ENCODE measurements at places on chromosomes 3 and 15.

- no peak overlapping the region for H3K4me3 ChIP-seq
- no peaks in the 10 kb centered on the region for H3K27me3 ChIP-seq
- DNase-seq = no peak
- no peaks in the 10 kb centered on the region for H3K4me1 ChIP-seq
- no peak overlapping the region for H3K27ac ChIP-seq
These were observed 34.3 kb downstream of the DUT start for GRCh38 chr15:48365575-48365974.

DNA sequence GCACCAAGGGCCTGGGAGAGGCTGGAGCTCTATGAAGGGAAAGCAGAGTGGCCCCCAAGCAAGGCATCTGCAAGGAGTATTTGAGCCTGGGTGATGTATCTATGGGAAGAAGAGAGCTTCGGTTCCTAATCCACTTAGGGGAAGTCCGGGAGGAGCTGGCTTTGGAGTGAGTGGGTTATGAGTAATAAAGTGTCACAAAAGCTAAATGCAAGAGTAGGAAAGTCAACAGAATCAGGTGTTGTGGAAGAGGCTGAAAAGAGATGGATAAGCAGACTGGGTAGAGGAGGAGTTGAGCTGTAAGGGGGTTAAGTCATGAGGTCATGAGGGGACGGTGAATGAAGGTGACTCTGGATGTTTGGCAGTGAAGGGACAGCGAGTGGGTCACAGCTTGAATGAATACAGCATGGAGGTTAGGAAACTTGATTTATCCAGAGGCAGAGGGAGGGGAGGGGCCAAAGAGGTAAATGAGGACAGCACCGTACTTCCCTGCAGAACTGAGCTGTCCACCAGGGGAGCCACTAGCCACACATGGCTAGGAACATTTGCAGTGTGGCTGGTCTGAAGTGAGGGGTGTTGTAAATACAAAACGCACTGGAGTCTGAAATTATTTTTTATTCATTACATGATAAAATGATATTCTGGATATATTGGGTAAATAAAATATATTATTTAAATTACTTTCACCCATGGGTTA lies 83.3 kb downstream of the ADCY5 start:
- H3K27ac ChIP-seq = no peak overlapping the region
- no peak for DNase-seq
- no peak overlapping the region for H3K4me3 ChIP-seq
- H3K27me3 ChIP-seq = peaks cover 3% of the 10 kb centered on the region
- no peaks in the 10 kb centered on the region for H3K4me1 ChIP-seq

DNA sequence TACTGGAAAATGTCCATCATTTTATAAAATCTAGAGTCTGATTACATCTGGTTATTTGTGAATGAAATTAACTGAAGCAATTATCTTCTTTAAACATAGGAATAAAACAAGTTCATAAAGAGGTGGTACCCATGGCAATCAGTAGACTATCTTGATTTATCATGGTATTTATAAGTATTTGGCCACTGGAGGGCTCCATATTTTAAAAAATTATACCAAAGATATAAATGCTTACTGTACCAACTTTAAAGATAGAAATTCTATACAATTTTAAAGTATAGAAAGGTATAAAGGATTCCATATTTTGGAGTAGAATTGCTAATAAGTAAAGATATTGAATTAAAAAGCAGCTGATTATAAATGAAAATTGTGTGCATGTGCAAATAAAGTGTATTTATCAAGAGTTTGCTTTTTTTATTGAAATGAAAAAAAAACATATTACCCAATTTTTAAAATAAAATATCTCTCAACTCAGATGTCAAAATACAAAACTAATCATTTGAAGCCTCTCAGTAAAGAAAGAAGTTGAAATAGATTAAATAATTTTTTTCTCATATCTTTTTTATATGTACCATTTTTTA lies 105.3 kb downstream of the BBX start:
- no peaks in the 10 kb centered on the region for H3K27me3 ChIP-seq
- no peaks in the 10 kb centered on the region for H3K4me1 ChIP-seq
- DNase-seq = no peak
- no peak overlapping the region for H3K27ac ChIP-seq
- no peaks in the 10 kb centered on the region for H3K36me3 ChIP-seq
- H3K4me3 ChIP-seq = no peak overlapping the region

DNA sequence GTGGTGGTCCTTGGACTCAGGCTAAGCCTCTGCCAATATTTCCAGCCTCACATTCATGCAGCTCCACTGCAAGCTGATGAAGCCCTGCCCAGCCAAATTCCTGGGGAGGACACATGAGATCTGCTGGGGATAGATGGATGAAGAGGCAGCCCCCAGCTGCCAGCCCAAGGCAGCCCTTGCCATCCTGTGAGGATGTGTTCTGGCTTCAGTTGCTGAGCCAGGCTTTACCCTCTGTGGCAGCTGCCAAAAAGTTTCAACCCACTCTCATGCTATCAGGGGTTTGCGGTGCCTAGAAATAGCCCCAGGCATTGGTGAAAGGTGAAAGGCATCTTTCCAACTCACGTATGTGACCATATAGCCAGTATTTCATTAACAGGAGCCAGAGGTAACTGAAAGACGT lies 37.6 kb downstream of the C2CD4A start:
- H3K4me3 ChIP-seq = no peak overlapping the region
- no peak for DNase-seq
- no peaks in the 10 kb centered on the region for H3K27me3 ChIP-seq

DNA sequence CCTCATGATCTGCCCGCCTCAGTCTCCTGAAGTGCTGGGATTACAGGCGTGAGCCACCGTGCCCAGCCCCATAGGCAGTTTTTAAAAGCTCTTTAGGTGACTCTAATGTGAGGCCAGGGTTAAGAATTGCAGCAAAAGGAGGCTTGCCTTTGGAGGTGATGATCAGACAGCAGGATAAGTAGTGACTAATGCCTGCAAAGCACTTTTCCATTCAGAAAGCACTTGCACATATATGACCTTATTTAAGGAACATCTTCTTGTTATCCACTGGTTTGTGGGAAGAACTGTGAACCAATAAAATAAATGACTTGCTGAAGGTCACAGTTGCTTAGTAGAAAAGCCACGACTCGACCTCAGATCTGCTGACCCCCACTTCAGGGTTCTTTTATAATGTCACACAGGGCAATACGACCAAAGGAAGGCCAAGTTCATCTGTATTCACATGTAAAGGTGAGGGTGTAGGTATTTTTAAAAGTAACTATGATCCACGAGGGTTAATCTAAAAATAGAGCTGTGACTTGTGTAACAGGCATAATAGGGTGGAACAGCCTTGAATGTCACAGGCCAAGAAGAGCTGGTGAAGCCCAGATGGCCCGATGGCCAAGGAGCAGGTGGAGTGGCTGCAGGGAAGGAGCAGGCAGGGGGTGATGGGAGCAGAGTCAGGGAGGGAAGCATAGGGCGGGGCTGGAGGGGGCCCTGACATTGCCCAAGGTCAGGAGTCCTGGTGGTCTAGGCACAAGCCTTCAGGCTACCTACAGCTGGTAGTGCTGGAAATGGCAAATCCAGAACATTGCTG lies 24.4 kb downstream of the LARP6 start:
- no peak for DNase-seq
- H3K27me3 ChIP-seq = no peaks in the 10 kb centered on the region
- no peaks in the 10 kb centered on the region for H3K36me3 ChIP-seq
- no peaks in the 10 kb centered on the region for H3K4me1 ChIP-seq

- H3K4me3 ChIP-seq = no peak overlapping the region
- H3K4me1 ChIP-seq = peaks cover 16% of the 10 kb centered on the region
- DNase-seq = no peak
- no peaks in the 10 kb centered on the region for H3K36me3 ChIP-seq
- no peaks in the 10 kb centered on the region for H3K27me3 ChIP-seq
- H3K27ac ChIP-seq = no peak overlapping the region
These were observed 3.6 kb downstream of the CEP19 start for GRCh38 chr3:196708467-196708866.

GRCh38 chr15:65731926-65732325 lies 60.2 kb downstream of the DENND4A start:
- H3K27ac ChIP-seq = no peak overlapping the region
- no peaks in the 10 kb centered on the region for H3K4me1 ChIP-seq
- H3K27me3 ChIP-seq = no peaks in the 10 kb centered on the region
- H3K4me3 ChIP-seq = no peak overlapping the region

GRCh38 chr15:39430389-39430788 lies 150.5 kb upstream of the THBS1 start:
- H3K4me3 ChIP-seq = no peak overlapping the region
- no peak overlapping the region for H3K27ac ChIP-seq
- DNase-seq = no peak
- no peaks in the 10 kb centered on the region for H3K36me3 ChIP-seq
- peaks cover 17% of the 10 kb centered on the region for H3K4me1 ChIP-seq

GRCh38 chr3:52155912-52156311 lies 1.7 kb upstream of the POC1A start:
- DNase-seq = no peak
- H3K36me3 ChIP-seq = no peaks in the 10 kb centered on the region
- H3K27ac ChIP-seq = no peak overlapping the region

DNA sequence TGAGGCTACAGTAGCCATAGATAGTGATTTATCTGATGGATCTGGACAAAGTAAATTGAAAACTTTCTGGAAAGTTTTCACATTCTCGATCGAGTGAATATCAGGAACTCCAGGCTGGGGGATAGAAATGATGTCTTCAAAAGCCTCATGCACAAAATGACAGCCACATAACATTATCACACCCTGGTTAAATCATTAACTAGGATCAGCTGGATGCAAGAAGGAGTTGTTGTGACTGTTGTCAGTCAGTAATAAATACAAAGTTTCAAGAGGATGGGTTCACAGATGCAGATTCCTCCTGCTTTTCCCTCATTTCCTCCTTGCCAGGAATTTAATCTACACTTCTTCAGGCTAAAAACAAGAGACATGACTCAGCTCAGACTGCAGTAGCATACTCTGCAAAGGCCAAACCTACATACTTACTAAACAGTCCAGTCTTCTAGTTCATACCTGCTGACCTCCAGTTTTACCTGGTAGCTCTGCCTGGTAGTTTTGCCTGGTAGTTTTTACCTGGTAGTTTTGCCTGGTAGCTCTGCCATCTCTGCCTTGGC lies 40.9 kb downstream of the C2CD4A start:
- no peak overlapping the region for H3K27ac ChIP-seq
- no peak overlapping the region for H3K4me3 ChIP-seq
- DNase-seq = no peak
- H3K4me1 ChIP-seq = no peaks in the 10 kb centered on the region
- no peaks in the 10 kb centered on the region for H3K27me3 ChIP-seq

DNA sequence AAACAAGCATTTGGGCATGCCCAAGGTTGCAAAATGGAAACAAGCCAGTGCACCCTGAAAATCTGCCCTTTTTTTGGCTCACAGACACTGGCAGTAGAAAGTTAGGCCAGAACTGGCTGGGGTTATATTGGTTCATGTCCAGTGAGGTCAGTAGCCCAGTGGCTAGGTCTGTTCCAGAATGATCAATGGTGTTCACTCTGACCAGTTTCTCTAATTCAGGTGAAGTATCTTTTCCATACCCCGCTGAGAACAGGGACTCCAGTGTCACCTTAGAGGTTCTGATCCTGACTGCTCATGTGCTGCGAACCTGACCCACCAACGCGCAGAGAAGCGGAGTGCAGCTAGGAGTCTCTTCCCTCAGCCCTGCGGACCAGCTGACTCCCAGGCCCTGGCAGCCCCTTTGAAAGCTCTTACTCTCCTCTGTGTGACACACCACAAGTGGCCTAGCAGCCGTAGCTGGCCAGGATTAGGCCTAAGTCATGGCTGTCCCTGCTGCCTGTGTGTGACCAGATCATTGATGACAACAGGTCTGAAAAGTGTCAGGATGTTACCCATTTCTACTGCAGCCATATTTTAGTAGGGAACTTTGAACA lies 123.5 kb downstream of the GHSR start:
- no peak overlapping the region for H3K4me3 ChIP-seq
- no peak overlapping the region for H3K27ac ChIP-seq
- peaks cover 3% of the 10 kb centered on the region for H3K36me3 ChIP-seq
- H3K27me3 ChIP-seq = no peaks in the 10 kb centered on the region
- DNase-seq = no peak
